Amniotic stem cell (primary cell): ENCODE measurements at places on chromosomes 3 and 15.

DNA sequence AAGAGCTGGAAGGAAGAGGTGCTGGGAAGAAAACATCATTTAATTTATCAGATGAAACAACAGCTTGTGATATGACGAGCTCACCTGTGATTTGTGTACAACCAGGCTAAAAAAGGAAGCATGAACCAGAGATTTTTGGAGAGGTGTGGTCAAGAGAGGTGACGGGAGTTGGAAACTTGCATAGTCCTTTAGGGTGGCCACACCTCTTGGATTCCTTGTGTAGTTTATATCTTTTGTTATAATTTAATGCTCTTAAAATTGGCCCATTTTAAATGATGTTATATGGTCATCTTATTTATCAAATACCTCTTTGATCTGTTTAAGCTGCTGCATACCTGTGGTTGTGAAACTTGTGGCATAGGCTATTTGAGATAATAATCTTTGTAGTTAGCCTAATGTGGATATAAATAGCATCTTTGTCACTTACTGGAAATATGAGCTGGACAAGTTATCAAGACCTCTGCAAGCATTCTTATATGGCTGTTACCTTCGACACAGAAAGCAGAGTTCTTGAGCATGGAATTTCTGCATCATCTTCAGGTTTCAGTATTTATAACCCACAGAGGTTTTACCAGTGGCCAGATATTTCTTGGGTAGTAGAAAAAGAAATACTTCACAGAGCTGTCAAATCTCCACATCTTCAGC lies 49.1 kb downstream of the IL1RAP start:
- no peak for DNase-seq

DNA sequence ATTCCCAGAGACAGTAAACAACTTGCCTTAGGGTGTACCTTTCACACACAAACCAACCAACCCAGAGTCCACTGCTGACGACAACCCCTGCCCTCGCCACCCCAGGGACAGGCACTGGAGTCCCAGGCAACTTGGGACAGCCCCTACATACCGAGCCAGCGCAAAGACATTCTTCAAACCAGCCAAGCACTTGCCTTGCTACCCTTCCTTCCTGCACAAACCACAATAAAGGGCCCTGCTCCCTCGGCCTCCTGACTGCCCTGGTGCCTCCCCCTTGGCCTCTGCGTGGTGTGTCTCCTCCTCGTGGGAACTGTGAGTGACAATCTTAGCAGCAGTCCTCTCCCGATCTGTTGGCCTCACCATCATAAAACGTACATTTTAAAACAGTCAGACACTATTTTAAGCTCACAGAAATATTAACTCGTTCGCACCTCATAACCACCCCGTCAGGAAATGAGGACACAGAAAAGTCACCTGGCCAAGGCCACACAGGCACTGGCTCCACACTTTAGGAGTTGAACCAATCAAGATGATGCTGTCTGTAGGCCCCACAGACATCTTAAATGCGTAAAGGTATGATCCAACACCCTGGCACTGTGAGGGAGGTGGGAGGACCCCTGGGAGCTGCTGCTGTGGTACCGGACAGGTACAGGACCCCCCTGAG lies 113.8 kb downstream of the ADCY5 start:
- no peak for DNase-seq

DNA sequence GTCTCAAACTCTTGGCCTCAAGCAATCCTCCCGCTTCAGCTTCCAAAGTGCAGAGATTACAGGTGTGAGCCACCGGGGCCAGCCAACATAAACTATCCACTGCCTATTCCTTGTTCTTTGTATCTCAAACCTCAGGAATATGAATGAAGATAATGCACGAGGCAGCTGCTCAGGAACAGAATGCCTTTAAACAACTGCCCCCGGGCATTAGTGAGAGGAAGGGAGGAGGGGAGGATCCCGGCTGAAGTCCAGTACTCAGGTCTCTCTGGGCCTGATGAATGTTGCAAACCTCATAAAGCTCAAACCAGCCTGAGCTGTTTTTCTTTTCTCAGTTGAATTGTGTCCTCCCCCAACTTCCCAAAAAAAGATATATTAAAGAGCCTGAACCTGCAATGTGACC lies 26.9 kb upstream of the MTMR14 start:
- no peak for DNase-seq

GRCh38 chr3:100088735-100089368 lies 25.4 kb downstream of the FILIP1L start:
- DNase-seq: no peak

DNA sequence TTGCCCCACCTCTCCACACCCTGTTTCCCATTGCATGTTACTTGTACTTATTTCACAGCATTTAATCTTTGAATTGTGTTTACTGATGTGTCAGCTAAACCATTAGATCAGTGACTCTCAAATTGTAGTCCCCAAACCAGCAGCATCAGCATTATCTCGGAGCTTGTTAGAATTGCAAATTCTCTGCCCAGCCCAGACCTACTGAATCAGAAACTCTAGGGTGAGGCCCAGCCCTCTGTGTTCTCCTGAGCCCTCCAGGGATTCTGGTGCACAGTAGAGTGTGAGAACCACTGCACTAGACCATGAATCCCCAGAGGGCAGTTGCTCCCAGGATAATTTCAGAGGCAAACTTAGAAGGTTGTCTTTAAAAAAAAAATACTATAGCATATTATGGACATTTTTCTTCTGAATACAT lies 13.0 kb downstream of the PLD1 start:
- no peak for DNase-seq

DNA sequence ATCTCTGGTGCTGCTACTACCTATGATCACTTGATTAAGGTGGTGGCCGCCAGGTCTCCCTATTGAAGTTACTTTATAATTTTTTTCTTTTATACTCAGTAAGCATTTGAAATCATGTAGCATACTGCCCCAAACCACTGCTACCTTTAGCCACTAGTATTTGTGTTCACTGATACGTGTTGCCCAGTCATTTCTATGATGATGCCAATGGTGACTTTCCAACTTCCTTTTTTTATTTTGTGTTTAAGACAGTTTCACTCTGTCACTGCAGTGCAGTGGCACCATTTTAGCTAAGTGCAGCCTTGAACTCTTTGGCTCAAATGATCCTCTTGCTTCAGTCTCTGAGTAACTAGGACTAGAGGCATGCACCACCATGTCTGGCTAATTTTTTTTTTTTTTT lies 598.2 kb downstream of the NAALADL2 start:
- no peak for DNase-seq
